Kasumi-1 (cell line): ENCODE measurements at places on chromosomes 7 and 10.

DNA sequence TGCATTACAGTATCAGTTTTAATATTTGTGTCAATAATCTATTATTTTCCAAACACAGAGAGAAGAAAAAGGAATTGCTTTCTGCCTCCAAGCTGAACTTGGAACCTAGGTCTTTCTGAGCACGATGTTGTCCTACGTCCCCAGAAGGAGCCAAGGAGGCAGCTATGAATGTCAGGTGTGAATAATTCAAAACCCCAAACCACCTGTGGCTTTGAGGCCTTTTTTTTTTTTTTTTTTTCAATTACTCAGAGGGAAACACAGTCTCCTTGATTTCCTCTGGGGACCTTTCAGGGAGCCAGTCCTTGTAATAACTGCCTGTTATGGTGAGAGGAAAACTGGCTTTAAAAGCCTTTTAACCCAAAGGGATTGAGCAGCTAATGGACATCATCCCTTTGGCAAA, 8.3 kb downstream of the GPR85 start:
- no peak for DNase-seq

DNA sequence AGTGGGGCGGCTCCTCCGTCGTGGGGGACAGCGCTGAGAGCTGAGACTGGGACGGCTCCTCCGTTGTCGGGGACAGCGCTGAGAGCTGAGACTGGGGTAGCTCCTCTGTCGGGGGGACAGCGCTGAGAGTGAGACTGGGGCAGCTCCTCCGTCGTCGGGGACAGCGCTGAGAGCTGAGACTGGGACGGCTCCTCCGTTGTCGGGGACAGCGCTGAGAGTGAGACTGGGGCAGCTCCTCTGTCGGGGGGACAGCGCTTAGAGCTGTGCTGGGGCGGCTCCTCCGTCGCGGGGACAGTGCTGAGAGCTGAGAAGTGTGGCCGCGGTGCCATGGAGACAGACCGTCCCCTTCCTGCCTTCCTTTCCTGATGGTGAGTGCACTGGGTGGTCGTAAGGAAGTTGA, 136.4 kb downstream of the DYNC2I1 start:
- DNase-seq = no peak

DNA sequence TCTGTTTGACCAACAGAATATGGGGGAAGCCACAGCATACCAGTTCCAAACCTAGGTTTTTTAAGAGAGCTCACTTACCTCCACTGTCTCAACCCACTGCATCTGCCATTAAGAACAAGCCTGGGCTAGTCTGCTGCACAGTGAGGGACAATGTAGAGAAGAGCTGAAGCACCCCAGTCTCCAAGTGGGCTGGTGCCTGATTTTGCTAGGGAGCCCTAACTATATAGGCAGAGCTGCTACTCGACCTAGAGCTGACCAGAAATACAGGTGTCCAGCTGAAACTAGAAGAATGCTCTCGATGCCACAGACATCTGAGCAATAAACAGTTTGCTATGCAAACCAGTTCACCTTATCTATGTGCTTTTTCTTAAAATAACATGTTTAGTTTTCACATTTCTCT, 106.9 kb upstream of the BET1 start:
- DNase-seq = no peak

GRCh38 chr10:34028936-34029335, 694.5 kb upstream of the NRP1 start:
- DNase-seq = no peak

- no peak for DNase-seq
Observed at GRCh38 chr10:104300736-104301292, 31.8 kb downstream of the GSTO2 start.

DNA sequence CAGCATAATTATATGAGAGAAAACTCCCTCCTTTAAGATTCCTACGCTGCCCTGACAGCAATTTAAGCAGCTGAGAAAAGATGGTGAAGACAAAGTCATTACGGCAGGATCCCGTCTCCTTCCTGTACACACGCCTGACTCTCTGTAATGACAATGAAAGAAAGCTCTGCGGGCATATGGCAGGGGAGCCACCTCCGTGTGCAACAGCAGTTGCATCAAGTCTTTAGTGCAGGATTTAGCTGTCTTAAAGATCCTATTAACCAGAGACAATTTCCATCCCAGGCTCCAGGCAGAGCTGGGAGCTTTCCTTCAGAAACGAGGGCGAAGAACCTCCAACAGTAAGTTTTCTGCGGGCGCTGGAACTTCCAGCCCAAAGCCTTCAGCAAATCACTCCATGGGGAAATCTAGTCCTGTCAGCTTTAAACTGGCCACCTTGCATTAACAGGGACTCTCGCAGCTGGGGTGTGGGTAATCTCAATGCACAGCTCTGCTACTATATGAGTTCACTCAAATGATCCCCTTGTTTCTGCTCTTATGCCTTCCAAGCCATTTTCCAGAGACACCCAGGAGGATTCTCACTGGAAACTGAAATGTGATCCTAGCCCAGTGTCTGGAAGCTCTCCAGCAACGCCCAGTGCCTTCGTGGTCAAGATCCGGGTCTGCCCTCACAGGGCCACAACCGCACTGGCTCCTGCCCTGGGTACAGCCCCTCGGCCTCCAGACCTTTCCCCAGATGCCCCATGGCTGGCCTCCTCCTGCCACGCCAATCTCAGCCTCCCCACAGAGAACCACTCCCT, 74.9 kb downstream of the CTBP2 start:
- DNase-seq = no peak

- DNase-seq = no peak
Observed at GRCh38 chr10:6328699-6329423, 126.1 kb downstream of the PFKFB3 start.

DNA sequence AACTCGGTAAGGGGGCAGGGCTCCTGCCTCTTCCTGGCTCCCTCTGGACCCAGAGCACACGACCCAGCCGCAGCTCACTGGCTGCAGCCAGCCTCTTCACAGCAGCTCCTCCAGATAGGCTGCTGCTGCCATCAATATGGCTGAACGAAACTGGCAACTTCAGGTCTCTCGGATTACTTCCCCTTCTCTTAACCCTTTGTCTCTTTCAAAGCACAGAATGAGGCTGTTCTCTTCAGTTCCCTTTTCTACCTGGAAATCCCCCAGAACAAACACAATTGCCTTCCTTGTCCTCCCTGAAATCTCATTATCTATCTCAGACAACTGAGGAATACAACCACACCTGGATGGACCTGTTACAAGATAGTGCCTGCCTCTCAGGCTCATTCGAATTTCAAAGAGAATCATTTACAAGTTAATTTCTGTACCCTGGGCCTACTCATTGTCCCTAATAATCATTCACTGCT, 193.4 kb upstream of the MBL2 start:
- no peak for DNase-seq

DNA sequence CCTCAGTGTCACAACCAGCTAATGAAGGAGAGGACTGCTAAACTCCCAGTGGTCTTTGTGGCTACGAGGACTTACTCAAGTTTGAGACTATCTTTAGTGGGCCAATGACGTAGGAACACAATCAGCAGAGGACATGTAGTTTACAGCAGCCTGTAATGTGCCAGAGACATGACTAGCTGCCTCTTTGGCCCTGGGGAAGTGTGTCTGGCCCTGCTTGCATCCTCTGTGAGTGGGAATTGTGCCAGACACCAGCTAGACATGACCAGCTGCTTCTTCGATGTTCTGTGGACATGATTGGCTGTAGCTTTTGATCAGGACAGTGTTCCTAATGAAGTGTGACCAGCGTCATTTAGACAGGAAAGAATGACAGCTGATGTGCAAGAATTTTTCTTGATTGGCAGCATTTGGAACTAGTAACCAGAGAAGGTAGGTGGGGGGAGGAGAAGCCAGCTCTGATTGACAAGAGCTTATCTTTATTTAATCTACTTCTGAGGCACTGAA, 141.7 kb downstream of the AUTS2 start:
- no peak for DNase-seq

GRCh38 chr7:15559416-15559928, 2.3 kb downstream of the AGMO start:
- DNase-seq = no peak

- no peak for DNase-seq
Observed at GRCh38 chr7:131106681-131107336, 220.9 kb upstream of the MKLN1 start.

DNA sequence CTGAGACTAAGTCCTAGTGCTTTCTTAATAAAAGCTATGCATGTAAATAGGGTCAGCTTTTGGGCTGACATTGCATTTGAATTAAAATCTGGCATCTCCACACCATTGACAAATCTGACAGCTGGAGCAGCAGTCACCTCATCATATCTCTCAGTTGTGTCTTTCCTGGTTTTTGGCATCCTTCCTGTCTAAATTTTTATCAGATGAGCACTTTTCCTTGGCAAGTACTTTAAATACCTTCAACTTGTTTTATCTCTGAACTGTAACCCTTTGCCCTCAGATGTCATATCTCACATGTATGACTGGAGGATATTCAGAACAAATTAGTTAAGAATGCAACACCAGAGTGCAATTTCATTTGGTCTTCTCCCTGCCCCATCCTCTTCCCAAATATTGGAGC, 1066.2 kb downstream of the LRMDA start:
- DNase-seq = no peak

DNA sequence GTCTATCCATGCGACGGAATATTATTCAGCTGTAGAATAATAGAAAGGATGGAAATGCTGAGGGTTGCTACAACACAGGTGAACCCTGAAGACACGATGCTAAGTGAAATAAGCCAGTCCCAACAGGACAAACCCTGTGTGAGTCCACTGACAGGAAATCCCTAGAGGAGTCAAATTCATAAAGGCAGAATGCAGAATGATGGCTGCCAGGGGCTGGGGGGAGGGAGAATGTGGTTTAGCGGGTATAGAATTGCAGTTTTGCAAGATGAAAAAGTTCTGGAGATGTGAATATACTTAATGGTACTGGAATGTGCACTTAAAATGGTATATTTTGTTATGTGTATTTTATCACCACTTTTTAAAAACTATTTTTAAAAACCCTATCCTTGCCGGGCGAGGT, 36.9 kb upstream of the DOCK1 start:
- DNase-seq = no peak

DNA sequence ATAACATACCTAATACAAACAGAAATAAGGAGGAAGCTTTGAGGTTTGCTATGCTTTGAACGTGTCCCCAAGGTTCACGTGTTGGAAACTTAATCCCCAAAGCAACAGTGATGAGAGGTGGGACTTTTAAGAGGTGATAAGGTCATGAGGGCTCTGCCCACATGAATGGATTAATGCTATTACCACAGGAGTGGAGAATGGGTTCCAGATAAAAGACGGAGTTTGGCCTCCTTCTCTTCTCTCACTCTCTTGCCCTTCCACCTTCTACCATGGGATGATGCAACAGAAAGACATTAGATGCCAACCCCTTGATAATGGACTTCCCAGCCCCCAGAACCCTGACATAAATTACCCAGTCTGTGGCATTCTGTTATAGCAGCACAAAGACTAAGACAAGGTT, 9.6 kb downstream of the ITGB1 start:
- no peak for DNase-seq

GRCh38 chr7:13201628-13202027, 514.2 kb downstream of the ARL4A start:
- peak; percentile 0 for DNase-seq

- peak; percentile 32 for DNase-seq
Observed at GRCh38 chr7:134254311-134254710, 62.4 kb downstream of the SLC35B4 start.

GRCh38 chr10:23417254-23417653, 21.6 kb upstream of the OTUD1 start:
- DNase-seq = no peak

DNA sequence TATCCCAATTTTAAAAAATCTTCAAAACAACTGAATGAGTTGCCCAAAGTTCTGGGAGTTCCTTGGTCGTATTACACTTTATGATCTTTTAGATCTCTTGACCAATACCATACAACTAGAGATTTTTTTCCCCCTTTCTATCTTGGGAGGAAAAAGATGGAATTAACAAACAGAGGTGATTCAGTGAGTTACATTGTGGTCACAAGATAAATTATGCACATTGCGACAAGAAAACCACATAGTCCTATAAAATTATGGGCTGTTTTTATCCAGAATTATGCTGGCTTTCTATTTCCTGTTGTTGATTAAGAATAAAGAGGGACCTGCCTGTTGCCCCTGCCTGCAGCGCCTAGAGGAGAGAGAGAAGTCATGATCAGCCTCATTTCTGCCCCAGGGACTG, 8.2 kb upstream of the SGPL1 start:
- no peak for DNase-seq

DNA sequence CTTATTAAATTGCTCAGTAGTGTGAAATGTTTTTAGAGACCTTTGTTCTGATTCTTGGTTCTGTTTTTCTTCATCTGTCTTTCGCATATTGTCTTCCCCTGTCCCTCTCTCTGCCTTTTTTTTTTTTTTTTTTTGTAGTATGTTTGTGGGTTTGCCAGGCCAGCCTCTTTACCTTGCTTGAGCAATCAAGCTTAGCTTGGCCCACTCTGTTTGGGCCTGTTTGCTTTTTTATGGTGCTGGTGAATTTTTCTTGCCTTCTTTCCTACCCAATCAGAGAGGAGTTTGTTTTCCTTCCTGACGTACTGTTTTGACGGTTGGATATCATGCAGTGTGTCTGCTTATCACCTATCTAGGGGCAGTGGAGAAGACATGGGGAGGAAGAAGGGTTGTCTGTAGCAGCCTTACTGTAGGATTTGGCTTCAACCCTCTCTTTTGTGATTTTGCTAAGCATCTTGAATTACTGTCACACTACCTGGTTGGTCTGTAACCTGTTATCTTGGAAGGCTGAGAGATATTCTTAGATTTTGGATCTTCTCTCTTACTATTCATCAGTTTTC, 64.0 kb downstream of the BBS9 start:
- DNase-seq = no peak

DNA sequence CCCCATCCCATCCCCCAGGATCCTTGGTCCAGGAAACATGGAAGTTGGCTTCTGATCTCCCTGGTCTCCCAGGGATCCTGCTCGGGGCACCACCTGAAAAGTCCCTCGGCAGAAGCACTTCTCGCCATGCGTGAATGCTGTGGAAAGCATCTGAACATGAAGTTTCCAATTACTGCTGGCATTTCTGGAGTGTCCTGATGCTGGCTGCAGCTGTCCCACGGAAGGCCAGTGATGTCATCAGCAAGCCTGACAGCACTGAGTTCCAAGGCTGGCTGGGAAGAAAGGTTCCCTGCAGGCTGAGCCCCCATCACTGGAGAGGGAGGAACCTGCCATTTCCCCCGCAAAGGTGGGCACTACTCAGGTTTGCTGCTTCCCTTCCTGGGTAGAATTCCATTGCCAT, 71.4 kb downstream of the KCNMA1 start:
- no peak for DNase-seq

DNA sequence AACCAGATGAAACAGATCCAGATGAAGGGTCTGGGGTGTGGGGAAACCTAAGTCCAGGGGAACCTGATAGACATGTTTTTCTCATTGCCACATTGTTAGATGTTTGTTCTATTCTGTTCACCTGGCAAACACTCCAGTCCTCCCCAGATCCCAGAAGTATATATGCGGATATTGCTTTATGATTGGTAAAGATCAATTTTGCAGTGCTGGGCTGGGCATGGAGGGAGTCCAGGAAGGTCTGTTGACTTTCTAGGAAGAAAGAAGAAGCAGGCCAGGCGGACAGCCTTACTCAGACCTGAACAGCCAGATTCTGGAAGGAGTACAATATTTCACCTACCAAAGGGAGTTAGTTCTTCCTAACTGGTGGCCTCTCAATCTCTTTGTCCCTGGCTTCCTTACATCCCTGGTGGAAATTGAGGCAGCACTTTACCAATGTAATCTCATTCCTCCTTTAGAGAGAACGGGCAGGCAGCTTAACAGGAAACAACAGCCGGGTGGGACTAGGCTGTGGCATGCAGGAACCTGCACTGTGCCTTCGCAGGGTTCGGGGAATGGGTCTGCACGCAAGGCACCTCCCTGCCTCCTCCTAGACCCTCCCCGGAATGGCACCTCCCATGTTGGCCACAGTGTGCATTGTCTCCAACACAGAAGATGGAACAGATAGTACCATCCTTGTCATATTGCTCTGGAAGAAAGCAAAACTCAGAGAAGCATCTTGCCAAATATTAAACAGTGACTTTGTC, 930 bp downstream of the GIMAP6 start:
- peak; percentile 22 for DNase-seq
